Activated CD4-positive, alpha-beta T cell treated with anti-CD3 and anti-CD28 coated beads, Interleukin-2, amount 10 ng/mL, durations not matched to agents 7 days and 5 days (primary cell): ENCODE measurements at places on chromosomes 12 and 14. TPM values are rescaled to one million over a fixed set of nuclear protein-coding genes. Genes with fewer than 3 reads are reported as not detected.

DNA sequence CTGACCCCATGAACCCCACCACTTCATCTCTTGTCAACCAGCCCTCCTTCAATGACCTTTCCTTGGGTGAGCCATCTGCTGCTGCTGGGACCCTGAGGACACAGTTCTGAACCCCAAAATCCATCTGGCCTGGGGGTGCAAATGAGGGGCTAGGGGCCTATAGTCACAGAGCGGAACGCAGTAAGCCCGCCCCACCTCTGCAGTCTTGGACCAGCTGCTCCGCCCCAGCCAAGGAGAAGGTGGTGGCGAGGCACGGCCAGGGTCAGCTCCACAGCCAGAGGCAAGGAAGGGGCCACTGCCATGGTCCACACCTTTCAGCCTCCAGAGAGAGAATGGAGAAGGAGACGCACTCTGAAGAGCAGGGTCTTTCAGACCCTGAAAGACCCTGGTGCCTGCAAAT is 5.1 kb downstream of the TMEM179 start:
- no peak overlapping the region for H3K4me3 ChIP-seq
- H3K27ac ChIP-seq, result no peak overlapping the region
- no peaks in the 10 kb centered on the region for H3K36me3 ChIP-seq
- DNase-seq, result no peak

GRCh38 chr14:104665657-104666522 is 23.5 kb upstream of the INF2 start:
- peak overlapping the region; percentile 11 for H3K27ac ChIP-seq
- peaks cover 18% of the 10 kb centered on the region for H3K27me3 ChIP-seq
- DNase-seq, result peak; percentile 64
- no peaks in the 10 kb centered on the region for H3K36me3 ChIP-seq

GRCh38 chr12:48882315-48882687 is 16.6 kb upstream of the RND1 start:
- H3K27me3 ChIP-seq, result peaks cover 37% of the 10 kb centered on the region
- no peak overlapping the region for H3K4me3 ChIP-seq
- no peaks in the 10 kb centered on the region for H3K36me3 ChIP-seq
- H3K27ac ChIP-seq, result no peak overlapping the region
- no peak for DNase-seq
- H3K4me1 ChIP-seq, result peaks cover 8% of the 10 kb centered on the region

DNA sequence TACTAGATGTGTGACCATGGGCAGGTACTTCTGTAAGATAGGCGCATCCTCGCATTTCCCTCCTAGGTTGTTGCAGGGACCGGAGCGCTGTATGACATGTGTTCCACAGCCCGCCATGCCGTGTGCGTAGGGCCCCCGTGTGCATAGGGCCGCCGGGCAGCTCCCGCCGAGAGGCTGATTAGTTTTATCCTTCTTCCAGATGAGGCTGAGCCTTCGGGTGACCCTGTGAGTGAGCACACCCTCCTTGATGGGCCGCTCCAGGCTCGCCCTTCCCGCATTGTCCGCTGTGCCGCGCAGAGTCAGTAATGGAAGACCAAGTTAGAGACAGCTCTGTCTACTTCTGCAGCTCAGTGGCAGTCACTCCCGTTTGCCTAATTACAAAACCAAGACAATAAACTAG is 72.9 kb upstream of the DYNC1H1 start:
- no peaks in the 10 kb centered on the region for H3K4me1 ChIP-seq
- peaks cover 53% of the 10 kb centered on the region for H3K36me3 ChIP-seq
- H3K27ac ChIP-seq, result no peak overlapping the region
- no peak for DNase-seq
- no peak overlapping the region for H3K4me3 ChIP-seq
- no peaks in the 10 kb centered on the region for H3K27me3 ChIP-seq

GRCh38 chr12:53212931-53213330 is 5.9 kb upstream of the ITGB7 start:
- peaks cover 78% of the 10 kb centered on the region for H3K36me3 ChIP-seq
- peak overlapping the region; percentile 37 for H3K27ac ChIP-seq
- no peak for DNase-seq
- peaks cover 93% of the 10 kb centered on the region for H3K4me1 ChIP-seq
- H3K27me3 ChIP-seq, result no peaks in the 10 kb centered on the region
- no peak overlapping the region for H3K4me3 ChIP-seq

- H3K27ac ChIP-seq, result no peak overlapping the region
- DNase-seq, result no peak
- peaks cover 15% of the 10 kb centered on the region for H3K27me3 ChIP-seq
- no peak overlapping the region for H3K4me3 ChIP-seq
- H3K4me1 ChIP-seq, result no peaks in the 10 kb centered on the region
- no peaks in the 10 kb centered on the region for H3K36me3 ChIP-seq
Measured at GRCh38 chr12:112616469-112617152, 174.9 kb upstream of the RPH3A start.

GRCh38 chr12:9406564-9407424 is 198.6 kb upstream of the PZP start:
- no peak overlapping the region for H3K27ac ChIP-seq
- H3K4me1 ChIP-seq, result peaks cover 4% of the 10 kb centered on the region
- no peak overlapping the region for H3K4me3 ChIP-seq
- DNase-seq, result no peak
- no peaks in the 10 kb centered on the region for H3K27me3 ChIP-seq
- peaks cover 7% of the 10 kb centered on the region for H3K36me3 ChIP-seq

DNA sequence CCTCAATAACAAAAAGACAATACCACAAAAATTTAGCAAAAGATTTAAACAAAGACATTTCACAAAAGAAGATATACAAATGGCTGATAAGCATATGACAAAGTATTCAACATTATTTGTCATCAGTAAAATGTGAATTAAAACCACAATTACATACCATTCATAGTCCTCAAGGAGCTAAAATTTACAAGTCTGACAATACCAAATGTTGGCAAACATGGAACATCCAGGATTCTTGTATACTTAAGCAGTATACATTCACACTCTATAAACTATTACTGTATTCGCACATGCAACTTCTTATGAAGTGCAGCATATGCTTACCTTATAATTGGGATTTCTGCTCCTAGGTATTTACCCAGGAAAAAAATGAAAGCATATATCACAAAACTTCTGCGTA is 49.7 kb upstream of the BDKRB2 start:
- H3K36me3 ChIP-seq, result no peaks in the 10 kb centered on the region
- no peaks in the 10 kb centered on the region for H3K27me3 ChIP-seq
- H3K4me3 ChIP-seq, result no peak overlapping the region
- H3K4me1 ChIP-seq, result no peaks in the 10 kb centered on the region
- no peak for DNase-seq
- H3K27ac ChIP-seq, result no peak overlapping the region

DNA sequence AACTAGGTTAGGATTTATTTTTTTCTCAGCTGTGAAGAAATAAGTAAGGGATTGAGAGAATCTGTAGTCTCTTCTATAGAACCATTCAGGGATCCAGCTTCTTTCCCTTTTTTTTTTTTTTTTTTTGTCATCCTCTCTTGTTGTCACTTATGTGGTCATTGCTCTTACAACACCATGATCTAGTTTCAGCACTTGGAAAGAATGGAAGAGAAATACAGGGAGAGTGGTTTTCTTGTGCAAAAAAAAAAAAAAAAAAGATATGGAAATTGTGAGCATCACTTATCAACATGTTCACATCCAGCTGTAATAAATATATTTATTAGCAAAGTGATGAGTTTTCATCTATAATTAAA is 599.3 kb downstream of the SLC6A15 start:
- no peaks in the 10 kb centered on the region for H3K4me1 ChIP-seq
- no peak overlapping the region for H3K4me3 ChIP-seq
- H3K36me3 ChIP-seq, result no peaks in the 10 kb centered on the region
- DNase-seq, result no peak
- H3K27ac ChIP-seq, result no peak overlapping the region

- no peak for DNase-seq
- H3K27me3 ChIP-seq, result no peaks in the 10 kb centered on the region
- H3K27ac ChIP-seq, result no peak overlapping the region
- H3K36me3 ChIP-seq, result no peaks in the 10 kb centered on the region
- no peaks in the 10 kb centered on the region for H3K4me1 ChIP-seq
Measured at GRCh38 chr14:95064256-95064655, 93.1 kb downstream of the DICER1 start.

- no peak overlapping the region for H3K27ac ChIP-seq
- H3K4me1 ChIP-seq, result no peaks in the 10 kb centered on the region
- peaks cover 2% of the 10 kb centered on the region for H3K27me3 ChIP-seq
- H3K4me3 ChIP-seq, result no peak overlapping the region
- H3K36me3 ChIP-seq, result no peaks in the 10 kb centered on the region
- no peak for DNase-seq
Measured at GRCh38 chr12:25997201-25997963, 38.9 kb downstream of the RASSF8 start.

DNA sequence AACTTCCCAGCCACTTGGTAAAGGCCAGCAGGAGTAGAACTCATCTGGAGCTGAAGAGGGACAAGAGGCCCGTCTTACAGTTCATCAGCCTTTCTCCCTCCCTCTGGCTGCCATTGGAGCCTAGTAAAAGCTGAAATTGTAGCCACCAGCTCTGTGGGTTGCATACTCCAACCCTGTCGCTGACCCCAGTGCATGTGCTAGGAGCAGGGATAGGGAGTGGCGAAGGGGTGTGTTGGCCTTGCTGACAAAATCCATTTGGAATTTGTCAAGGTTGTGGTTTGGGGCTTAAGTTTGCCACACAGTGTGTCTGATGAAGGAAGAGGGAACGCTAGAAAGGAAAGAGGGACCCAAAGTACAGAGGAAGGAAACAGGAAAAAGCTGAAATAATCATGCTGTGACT is 4.0 kb upstream of the ARF3 start:
- H3K27ac ChIP-seq, result no peak overlapping the region
- peaks cover 14% of the 10 kb centered on the region for H3K4me1 ChIP-seq
- no peak overlapping the region for H3K4me3 ChIP-seq
- H3K36me3 ChIP-seq, result peaks cover 7% of the 10 kb centered on the region
- no peak for DNase-seq

- no peaks in the 10 kb centered on the region for H3K4me1 ChIP-seq
- H3K27ac ChIP-seq, result no peak overlapping the region
- peaks cover 18% of the 10 kb centered on the region for H3K27me3 ChIP-seq
- peak; percentile 15 for DNase-seq
- no peak overlapping the region for H3K4me3 ChIP-seq
Measured at GRCh38 chr14:28751467-28752058, 15.0 kb upstream of the FOXG1 start.

DNA sequence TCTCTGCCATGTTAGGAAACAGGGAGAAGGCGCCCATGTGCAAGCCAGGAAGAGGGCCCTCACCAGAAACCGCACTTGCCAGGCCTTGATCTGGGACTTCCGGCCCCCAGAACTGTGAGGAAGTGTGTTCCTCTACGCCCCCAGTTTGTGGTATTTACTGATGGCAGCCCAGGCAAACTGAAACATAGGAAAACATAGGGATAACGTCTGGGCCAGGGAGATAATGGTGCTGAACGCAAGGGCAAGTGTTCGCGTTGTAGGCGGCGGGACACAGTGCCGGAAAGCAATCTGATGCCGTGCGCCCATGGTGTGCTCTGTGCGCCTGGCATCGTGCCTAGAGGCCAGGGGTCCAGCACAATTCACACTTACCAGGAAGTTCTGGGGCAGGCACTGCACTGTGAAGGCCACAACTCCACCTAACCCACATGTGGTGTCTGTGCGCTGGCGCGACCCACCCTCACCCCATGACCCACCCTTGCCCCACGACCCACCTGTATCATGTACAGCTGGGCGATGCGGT is 53.6 kb downstream of the ARL6IP4 start:
- H3K36me3 ChIP-seq, result peaks cover 9% of the 10 kb centered on the region
- peak overlapping the region; percentile 50 for H3K27ac ChIP-seq
- H3K4me3 ChIP-seq, result no peak overlapping the region
- DNase-seq, result no peak
- no peaks in the 10 kb centered on the region for H3K27me3 ChIP-seq
- peaks cover 22% of the 10 kb centered on the region for H3K4me1 ChIP-seq

GRCh38 chr14:69684461-69685217 is 73.2 kb downstream of the SUSD6 start:
- H3K27me3 ChIP-seq, result no peaks in the 10 kb centered on the region
- peak overlapping the region; percentile 63 for H3K27ac ChIP-seq
- H3K36me3 ChIP-seq, result peaks cover 14% of the 10 kb centered on the region
- H3K4me1 ChIP-seq, result peaks cover 76% of the 10 kb centered on the region
- DNase-seq, result no peak

DNA sequence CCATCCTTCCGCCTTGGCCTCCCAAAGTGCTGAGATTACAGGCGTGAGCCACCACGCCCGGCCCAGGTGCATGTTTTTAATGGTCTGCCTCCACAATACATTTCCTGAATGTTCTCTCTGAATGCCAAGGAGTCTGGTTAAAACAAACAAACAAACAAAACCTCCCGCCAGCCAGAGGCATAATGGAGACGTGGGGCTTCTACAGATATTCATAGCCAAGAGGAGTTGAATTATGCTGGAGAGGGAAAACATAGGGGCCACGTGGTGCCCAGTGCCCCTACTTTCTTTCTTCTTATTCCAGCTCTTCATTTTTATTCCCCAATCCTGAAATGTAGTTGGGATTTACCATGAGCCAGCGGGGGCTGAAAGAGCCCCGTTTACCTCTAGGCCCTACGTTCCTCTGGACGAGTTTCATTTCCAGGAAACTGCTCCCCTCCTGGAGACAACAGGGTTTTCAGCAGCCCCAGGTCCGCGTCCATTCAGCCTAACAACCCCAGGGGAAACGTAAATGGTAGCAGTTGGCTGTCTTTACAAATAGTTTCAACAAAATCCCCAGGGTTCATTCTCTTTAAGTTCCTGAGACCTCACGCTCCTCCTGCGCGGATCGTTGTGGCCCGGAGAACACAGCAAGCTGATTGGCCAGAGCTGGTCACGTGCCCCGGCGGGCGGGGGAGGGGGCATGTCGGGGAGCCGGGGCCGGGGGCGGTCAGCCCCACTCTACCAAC is 108.5 kb upstream of the ESRRB start:
- DNase-seq, result peak; percentile 9
- H3K27me3 ChIP-seq, result peaks cover 9% of the 10 kb centered on the region
- no peak overlapping the region for H3K4me3 ChIP-seq
- no peaks in the 10 kb centered on the region for H3K36me3 ChIP-seq
- no peak overlapping the region for H3K27ac ChIP-seq

DNA sequence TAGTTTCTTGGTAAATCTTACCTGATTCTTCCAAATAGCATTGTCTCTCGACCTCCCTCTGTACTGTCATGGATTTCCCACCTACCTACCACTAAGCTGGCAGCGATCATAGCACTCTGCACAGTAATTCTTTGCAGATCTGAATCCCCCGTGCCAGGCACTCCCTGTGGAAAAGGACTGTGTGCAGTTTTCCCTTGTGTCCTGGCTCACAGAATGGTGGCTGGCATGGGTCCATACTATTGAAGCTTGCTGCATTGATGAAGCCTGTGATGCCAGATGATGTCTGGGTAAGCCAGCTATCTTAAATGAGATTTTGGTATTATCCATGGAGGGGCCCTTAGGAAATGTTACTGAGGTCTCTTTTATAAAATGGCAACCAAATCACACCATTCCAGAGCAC is 135.7 kb downstream of the RPAP3 start:
- H3K27me3 ChIP-seq, result no peaks in the 10 kb centered on the region
- DNase-seq, result no peak
- peaks cover 9% of the 10 kb centered on the region for H3K4me1 ChIP-seq
- no peak overlapping the region for H3K4me3 ChIP-seq
- H3K27ac ChIP-seq, result no peak overlapping the region

- peaks cover 1% of the 10 kb centered on the region for H3K4me1 ChIP-seq
- H3K36me3 ChIP-seq, result no peaks in the 10 kb centered on the region
- no peak overlapping the region for H3K4me3 ChIP-seq
- H3K27ac ChIP-seq, result no peak overlapping the region
Measured at GRCh38 chr12:32098112-32098511, 8.5 kb upstream of the BICD1 start.

The LRRC10 gene
- not detected for total RNA-seq

The PTCSC3 gene
- total RNA-seq, result not detected

The GPRC5D gene
- 0.67 TPM for total RNA-seq

The PAPLN gene
- 0.30 TPM for total RNA-seq

The SDSL gene
- 4.5 TPM for total RNA-seq

The GLIPR1L2 gene
- 0.75 TPM for total RNA-seq

The C1S gene
- 1.4 TPM for total RNA-seq

The DDN gene
- 0.17 TPM for total RNA-seq

The GDF3 gene
- not detected for total RNA-seq

The CDK17 gene
- 38.7 TPM for total RNA-seq
